ENCODE measurements at places on chromosomes 1 and 21.

- DNase-seq, result no peak
Measured at GRCh38 chr1:12001996-12002493, 17.3 kb upstream of the MIIP start.

DNA sequence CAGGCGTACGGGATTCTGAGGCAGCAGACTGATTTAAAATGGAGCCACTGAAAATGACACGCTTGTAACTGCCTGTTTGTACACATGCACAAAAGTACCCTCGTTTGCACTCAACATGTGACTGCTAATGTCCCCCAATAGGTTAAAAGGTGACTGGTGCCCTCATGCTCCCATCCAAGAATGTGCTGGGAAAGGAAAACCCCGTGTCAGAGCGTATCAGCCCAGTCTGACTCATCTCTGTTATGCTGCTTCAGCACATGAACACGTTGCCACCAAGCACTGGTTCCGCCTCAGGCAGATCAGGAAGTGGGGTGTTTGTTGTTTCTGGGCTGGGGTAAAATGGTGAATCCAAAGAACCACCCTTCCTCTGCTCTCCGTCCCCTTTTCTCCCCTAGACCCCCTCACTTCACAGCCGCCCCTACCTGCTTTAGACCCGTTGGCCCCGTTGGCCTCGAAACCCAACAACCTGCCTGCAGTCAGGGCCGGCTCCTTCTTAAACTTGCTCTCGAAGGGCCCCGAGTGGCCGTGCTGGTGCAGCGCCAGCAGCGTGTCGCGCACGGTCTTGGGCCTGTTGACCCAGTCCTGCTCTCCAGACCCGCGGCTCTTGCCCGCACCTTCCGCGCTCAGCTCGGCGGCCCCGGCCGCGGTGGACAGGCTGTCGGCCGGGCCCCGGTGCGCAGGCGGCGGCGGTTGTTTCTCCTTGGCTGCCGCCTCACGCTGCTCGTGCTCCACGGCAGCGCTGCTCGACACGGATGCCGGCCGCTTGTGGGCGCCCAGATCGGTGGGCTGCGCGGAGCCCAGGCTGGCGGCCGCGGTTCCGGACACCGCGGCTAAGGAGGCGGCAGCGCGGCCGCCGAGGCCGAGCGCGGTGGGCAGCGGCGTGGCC lies 1.7 kb downstream of the IRF2BP2 start:
- DNase-seq, result peak; percentile 95

DNA sequence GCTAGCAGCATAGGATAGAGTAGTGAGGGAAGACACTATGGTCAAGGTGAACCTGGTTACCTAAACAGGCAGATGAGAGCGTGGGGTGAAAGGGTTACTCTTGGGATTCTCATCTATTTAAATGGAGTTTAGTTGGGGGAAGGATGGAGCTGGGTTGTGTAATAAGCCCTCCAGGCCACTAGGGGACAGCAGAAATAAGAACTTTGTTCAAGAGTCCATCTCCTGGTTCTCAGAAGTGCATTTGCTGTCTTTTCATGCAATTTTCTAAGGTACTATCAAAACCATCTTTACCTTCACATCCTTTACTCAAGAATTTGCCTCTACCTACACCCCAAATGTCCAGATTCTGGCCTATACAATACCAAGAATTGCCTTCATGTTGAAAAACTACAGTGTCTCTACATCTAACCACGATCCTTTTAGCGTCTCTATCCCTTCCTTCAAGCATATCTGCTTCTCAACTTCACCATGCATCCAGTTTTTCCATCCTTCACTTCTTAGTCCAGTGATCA lies 28.0 kb downstream of the SLAMF1 start:
- no peak for DNase-seq

- DNase-seq, result no peak
Measured at GRCh38 chr1:206736878-206737728, 33.5 kb upstream of the IL19 start.

DNA sequence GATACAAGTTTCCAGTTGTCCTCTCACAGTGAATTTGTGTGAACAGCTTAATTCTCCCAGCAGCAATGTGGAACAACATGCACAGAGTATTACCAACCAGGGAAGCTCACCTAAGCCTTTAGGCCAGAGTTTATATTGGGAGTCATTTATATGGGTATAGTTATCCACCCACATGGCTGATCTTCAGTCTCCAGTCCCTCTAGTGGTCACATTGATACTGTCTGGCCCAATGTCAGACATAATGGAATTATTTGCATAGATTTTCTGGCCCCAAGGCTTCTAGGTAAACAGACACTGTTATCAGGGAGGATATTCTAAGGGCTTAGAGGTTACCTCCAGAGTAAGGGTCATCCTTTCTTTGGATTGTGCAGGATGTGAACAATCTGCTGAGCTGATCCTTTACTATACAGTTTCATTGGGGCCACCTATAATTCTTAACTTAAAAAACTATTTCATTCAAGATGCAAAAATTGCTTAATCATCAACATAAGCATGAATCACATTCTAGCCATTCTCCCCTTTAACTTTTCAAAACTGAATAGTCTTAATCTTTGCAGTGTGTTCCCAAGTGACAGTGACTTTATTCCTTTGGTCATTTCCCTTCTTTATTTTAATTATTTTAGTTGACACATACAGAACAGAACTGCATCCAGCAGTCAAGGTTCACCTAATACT lies 210.9 kb downstream of the LTN1 start:
- DNase-seq, result peak; percentile 52

DNA sequence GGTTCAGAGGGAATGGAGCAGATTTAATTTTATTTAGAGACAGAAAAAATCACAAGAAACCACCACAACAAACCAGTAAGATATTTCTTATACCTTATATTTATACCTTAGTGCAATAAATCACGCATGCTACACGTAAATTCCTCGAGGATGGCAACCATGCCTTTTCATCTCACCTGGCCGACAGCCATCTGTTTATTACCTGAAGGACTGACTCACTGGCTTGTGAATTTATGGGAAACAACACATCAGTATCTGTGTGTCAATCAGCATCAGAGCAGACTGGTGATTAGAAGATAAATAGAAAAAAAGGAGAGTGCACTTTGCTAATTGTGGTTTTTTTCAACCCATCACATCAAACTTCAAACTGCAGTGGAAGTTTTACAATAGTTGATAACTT lies 58.4 kb downstream of the S1PR1 start:
- no peak for DNase-seq

GRCh38 chr1:181493166-181493565 lies 9.8 kb downstream of the CACNA1E start:
- no peak for DNase-seq

DNA sequence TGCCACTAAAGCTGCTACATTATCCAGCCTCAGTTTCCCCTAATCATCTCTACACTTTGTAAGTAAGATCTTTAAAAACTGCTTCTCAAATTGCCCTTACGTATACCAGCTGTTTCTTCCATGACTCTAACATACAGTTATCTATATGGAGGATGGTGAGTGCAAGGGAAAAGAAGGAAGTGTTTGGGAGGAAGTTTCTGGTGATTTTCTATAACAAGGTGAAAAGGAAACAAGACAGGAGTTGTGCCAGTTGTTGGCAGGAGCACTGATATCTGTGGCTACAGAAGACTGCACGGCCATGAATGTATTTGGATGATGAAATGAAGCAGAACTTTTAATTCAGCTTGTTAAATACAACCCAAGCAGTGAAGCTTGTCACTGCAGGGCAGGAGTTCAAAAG lies 32.3 kb upstream of the NHLH2 start:
- no peak for DNase-seq

DNA sequence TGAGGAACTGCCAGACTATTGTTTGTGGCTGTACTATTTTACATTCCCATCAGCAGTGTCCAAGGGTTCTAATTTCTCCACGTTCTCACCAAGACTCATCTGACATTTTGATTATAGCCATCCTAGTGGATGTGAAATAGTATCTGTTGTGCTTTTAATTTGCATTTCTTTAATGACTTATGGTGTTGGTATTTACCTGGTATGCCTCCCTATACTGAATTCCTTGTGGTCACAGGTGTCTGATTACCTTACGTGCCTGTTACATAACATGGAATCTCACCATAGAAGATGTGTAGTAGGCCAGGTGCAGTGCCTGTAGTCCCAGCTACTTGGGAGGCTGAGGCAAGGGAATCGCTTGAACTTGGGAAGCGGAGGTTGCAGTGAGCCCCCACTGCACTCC lies 13.5 kb downstream of the ZYG11A start:
- no peak for DNase-seq

GRCh38 chr1:10324627-10325026 lies 74.2 kb upstream of the PGD start:
- no peak for DNase-seq

DNA sequence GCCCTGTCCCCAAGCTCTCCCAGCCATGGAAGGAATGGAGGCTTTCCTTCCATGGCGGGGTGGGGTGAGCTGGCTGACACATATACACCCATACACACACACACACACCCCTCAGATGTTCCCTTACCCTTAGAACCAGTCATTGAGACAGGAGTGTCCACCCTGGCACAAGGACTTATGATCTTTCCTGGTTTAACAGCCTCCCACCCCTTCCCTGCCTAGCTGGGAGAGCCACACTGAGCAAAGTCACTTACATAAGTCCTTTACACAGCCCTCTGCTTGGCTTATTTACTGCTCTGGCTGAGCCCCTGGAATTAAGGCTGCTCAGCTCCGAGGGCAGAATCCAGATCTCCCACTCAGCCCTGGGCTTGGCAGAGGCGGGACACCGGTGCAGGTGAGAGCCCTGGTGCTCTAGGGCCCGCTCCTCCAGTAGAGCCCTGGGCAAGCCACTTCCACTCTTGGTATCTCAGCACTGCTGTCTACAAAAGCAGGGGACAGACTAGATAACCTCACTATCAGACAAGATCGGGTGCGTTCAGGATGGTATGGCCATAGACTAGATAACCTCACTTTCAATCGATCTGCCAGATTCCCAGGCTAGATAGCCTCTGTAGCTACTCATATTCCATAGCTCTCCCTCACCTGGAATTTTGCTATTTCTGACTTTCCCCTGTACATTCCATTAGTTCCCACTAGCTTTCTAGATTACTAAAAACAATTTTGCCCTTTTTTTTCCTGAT lies 16.7 kb downstream of the SLC6A9 start:
- no peak for DNase-seq

DNA sequence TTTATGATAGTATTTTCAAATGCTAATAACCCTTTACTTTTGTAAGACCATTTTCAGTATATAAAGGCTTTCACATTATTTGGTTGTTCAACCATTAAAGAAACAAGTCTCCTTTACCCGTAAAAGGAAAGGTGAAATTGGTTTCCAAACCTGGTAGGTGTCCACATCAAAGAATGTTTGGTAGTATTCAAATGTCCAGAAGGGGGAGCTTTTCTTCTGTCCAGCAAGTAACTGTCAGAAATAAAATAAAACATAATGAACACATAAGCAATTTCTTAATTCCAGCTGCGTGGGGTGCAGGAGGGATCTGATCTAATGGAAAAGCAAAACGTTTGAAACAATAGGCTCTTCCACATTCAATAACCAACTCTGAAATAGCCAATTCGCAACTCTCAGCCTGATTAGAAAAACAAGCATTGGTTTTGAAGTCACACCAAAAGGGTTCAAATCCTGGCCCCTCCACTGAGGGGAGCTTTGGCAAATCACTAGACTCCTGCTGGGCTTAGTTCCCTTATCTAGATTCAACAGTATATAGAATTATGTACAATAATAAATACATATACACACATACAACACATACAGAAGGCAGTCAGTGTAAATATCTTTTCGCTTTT lies 11.0 kb downstream of the YIPF1 start:
- DNase-seq, result peak; percentile 61

DNA sequence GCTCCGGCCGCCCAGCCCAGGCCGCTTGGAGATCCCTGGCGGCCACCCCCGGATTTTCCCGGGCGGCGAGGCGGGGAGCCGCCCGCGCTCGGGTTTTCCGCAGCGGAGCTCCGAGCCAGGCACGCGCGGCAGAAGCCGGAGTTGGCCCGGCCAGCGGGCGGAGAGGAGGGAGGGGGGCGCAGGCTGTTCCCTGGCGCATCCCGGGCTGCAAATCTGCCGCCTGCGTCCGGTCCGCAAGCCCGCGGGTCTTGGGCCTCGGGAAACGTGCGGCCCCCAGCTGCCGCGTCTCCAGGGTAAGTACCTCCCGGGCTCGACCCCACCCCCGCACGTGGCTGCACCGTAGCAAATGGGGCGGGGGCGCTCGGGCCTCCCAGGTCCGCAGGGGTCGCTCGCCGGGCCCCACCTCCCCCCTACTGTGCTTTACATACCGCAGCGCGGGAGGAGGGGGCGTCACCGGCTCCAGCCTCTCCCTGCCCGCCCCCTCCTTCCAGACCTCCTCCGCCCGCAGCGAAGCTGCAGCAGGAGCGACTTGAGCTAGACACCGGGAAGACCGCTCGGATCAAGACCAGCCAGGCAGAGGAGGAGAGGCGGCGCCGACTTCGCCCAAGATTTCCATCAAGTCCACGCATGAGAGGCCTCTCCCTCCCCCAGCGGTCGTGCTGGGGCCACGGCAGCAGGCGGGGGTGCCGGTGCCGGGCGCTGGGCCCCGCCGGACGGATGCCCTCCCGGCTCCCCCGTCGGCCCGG lies 1.6 kb downstream of the TMEM200B start:
- no peak for DNase-seq

GRCh38 chr1:51644533-51645197 lies 27.8 kb downstream of the OSBPL9 start:
- DNase-seq, result peak; percentile 84

- DNase-seq, result no peak
Measured at GRCh38 chr1:10866321-10867093, 70.1 kb upstream of the CASZ1 start.

DNA sequence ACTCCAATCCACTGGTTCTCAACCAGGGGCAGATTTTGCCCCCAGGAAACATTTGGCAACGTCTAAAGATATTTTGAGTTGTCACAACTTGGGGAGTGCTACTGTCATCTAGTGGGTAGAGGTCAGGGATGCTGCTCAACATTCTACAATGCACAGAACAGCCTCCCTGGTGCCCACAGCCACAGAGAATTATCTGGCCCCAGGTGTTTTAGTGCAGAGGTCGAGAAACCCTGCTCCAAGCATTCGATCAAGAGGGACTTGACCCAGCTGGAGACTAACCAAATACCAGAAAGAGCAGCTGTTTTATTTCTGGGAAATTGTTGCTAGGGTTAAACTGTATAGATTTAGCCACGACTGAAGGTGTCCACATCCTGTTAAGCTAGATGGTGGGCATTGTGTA lies 19.2 kb downstream of the CD247 start:
- DNase-seq, result no peak

DNA sequence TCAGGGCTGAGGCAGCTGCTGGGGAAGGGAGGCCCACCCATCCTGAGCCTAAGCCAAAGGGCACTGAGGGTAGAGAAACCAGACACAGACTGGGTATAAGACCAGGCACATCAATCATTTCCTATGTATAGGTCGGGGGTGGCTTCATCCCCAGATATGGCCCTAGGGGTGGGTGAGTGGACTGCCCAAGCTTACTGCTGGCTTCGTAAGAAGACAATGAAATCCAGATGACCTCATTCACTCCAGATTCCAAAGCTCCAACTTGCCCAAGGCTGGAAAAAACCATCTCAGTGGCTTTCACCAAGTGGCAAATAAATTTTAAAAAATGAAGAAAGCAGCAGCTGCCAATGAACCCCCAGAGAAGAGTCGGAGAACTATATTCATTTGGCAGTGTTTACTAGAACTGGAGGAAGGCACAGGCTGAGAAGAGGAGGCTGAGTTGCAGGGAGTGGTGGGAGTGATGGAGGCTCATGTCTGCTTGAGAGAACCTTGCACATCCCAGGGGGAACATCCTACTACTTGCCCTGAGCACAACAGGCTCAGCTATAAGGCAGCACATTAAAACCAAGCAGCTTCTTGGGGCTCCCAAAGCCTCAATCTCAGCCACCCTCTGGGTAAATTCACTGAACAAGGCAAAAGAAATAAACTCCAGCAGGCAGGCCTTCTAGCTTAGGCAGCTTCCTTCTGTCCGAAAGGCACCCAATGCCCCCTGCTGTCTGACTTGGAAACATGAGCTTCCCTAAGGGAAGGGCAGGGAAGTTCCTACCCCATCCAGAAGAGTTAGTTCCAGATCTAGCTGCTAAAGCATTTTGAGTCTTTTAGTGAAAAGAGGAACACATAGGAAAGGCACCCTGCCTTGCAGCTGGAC lies 14.1 kb downstream of the PEA15 start:
- peak; percentile 68 for DNase-seq

All from HCEC 1CT (cell line).